Mammary epithelial cell (primary cell): ENCODE measurements at places on chromosomes 3 and 15. TPM values are rescaled to one million over a fixed set of nuclear protein-coding genes. Genes with fewer than 3 reads are reported as not detected.

- peak; percentile 16 for DNase-seq
Measured at GRCh38 chr3:131778526-131778925, 256.3 kb downstream of the CPNE4 start.

GRCh38 chr3:114452256-114452655 is 158.4 kb downstream of the TIGIT start:
- no peak for DNase-seq

DNA sequence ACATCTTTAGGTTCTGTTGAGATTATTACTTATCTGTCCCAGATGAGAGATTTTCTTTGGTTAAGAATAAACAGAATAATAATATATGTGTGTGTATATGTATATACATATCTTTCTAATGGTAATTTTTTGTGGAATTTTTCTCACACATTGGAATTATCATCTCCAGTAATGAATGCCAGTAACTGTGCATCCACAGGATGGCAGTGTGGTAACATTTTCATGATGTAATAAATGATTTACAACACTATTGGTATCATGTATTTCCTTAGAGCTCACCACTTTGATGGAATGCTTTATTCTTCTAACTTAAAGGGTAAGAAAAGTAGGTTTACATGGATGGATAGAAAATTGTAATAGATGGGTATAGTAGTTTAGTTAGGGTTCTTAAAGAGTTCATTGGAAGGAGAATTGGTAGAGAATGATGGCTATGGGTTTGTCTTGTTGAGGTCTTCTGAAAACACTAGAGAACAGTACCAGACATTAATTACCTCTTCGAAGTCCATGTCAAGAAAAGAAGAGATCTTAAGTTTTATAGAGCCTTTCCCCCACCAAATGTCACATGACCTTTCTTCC is 78.1 kb downstream of the STT3B start:
- DNase-seq, result peak; percentile 36

GRCh38 chr3:177051411-177051810 is 145.9 kb downstream of the TBL1XR1 start:
- no peak for DNase-seq

DNA sequence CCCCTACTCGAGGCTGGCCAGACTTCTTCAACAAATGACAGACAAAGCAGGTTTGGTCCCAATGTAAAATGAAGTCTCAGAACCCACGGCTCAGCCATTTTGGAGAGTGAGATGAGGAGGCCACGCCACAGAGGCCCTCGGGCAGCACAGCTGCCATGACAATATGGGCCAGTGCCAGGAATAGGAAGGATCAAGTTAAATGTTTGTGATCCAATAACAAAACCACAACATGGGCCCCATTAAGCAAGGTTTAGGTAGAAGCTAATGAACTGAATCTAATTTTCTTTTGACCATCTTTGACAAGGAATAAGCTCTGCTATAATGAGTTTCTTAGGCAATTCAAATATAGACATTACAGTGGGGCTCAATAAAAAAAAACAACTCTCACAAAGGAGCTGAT is 52.6 kb downstream of the RFTN1 start:
- no peak for DNase-seq

- DNase-seq, result no peak
Measured at GRCh38 chr3:187889601-187890404, 144.5 kb upstream of the BCL6 start.

The DUOXA2 gene
- not detected for polyA plus RNA-seq

The SNTN gene
- not detected for polyA plus RNA-seq
